ENCODE measurements at places on chromosomes 16 and 17. TPM values are rescaled to one million over a fixed set of nuclear protein-coding genes. Genes with fewer than 3 reads are reported as not detected.
A peak's percentile ranks its signal among the peaks of the same experiment; 100 is the strongest.

Gene VAT1L
- total RNA-seq: not detected

Gene SLC12A3
- 0.73 TPM for total RNA-seq

Gene NPIPB6
- total RNA-seq: 1.4 TPM

GRCh38 chr17:69358688-69359596 is 32.0 kb upstream of the ABCA5 start:
- no peak overlapping the region for H3K27ac ChIP-seq
- H3K4me3 ChIP-seq: no peak overlapping the region
- peak; percentile 62 for DNase-seq
- no peaks in the 10 kb centered on the region for H3K27me3 ChIP-seq

- H3K27ac ChIP-seq: peak overlapping the region; percentile 58
- peaks cover 2% of the 10 kb centered on the region for H3K4me1 ChIP-seq
- no peaks in the 10 kb centered on the region for H3K36me3 ChIP-seq
- no peaks in the 10 kb centered on the region for H3K27me3 ChIP-seq
- DNase-seq: no peak
These were observed 635 bp downstream of the SCPEP1 start for GRCh38 chr17:56978441-56979090.

GRCh38 chr16:68711421-68712139 is 25.5 kb upstream of the CDH1 start:
- H3K27ac ChIP-seq: peak overlapping the region; percentile 61
- H3K36me3 ChIP-seq: no peaks in the 10 kb centered on the region
- H3K4me3 ChIP-seq: no peak overlapping the region
- no peaks in the 10 kb centered on the region for H3K27me3 ChIP-seq
- H3K4me1 ChIP-seq: peaks cover 21% of the 10 kb centered on the region

DNA sequence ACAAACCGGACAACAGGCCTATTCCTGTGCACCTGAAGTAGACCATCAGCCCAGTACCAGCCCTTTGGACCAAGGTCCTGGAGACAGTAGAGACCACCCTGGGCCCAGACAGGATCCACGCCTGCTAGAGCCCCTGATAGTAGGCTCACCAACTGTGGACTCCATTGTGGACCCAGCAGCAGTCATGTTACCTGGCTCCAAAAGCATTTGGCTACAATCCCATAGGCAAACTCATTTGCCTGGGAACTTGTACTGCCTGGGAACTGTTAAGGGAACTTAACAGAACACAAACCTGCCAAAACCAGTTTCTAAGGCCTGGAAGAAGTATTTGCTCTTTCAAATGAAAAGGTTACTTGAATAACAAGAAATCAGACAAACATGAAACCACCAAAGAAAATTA is 10.0 kb upstream of the ACSM1 start:
- H3K27ac ChIP-seq: no peak overlapping the region
- no peak overlapping the region for H3K4me3 ChIP-seq
- no peaks in the 10 kb centered on the region for H3K4me1 ChIP-seq
- no peak for DNase-seq
- H3K36me3 ChIP-seq: no peaks in the 10 kb centered on the region
- H3K27me3 ChIP-seq: no peaks in the 10 kb centered on the region
